Kidney (tissue), 22 donors: ENCODE measurements at places on chromosomes 6 and 20.

DNA sequence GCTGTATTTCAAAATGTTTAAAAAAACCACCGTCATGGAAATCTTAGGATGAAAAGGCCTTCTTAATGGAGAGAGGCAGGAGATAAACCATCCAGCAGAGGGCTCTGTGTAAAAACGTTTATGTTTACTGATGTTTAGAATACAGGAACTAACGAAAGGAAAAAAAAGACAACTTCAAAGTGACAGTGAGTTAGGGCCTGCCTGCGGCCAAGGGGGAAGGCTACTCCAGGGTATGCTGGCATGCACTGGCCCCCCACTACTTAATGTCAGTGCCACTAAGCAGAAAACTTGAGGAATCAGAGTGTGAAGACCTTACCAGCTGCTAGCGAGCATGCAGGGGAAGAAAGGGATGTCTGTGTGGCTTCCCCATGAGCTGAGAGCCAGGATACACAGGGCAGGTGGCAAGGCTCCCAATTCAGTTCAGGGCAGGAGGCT, 47.7 kb downstream of the AKAP7 start:
- peak; percentile 64 for DNase-seq

DNA sequence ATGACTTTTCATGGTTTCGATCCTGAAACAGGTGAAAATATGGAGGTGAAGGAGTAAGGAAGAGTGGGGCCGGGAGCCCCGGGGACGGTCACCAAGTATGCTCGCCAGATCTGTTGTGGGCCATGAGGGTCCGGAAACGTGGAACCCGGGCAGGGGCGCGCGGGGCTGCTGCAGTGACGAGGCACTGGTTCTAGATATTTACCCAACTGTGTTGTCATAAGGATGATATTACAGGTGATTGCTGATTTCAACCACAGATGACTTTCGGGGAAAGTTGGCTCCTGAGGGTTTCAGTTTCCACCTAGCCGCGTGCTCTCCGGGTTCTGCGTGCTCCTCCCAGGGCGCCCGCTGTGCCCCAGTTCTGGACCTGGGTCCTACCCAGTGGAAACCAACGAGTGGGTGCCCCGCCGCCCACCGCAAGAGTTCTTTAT, 12.2 kb downstream of the RAET1G start:
- no peak for DNase-seq

DNA sequence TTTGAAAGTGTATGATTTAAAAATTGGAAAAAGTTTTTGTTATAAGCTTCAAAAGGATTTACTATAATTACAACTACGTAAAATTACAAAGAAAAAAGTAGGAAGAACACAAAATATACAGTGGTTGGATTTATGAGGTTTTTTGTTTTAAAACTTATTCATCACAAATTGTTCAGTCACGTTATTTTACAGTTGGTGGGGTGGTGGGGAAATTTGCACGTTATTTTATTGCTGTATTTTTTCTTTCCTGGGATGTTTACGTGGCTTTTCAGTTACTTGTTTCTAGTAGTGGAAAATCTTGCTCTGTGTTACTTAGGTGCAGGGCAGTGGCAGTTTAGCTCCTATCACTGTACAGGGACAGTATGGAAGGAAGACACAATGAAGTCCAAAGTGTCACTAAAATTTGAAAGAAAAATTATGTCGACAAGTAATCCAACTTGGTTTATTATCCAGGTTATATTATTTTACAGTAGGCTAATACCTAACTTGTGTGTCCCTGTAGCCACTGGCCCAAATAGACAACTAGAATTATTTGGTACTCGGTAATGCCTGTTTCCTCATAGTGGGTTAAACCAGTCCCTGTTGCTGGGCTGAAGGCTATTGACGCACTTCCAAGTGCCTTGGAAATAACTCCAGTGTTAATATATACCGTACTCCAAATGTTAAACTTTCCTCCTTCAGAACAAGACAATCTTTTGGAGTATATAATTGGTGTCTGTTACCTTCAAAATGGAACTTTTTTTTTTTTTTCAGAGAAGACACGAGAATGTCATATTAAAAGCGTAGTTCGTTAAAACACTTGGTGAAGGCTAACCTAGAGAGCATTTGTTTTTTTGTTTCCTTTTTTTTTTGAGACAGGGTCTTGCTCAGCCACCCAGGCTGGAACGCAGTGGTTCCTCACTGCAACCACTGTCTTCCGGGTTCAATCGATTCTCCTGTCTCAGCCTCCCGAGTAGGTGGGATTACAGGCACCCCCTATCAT, 4.6 kb downstream of the JARID2 start:
- no peak for DNase-seq

DNA sequence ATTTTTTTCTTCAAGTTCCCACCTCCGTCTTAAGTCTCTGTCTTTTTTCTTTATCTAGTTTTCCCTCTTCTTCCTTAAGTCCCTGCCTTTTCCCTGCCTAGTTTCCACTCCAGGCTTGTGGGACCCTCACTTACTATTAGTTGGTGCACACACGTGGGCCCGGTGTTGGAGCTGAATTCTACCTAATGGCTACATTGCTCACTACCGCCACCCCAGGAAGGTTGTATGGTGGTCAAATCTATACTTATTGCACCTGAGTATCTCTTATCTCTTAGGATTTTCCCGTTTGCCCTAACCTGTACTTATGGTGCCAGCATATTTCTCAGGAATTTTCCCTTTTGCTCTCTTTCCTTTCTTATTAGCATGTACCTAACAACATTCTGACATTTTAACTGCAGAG, 692.8 kb downstream of the EPM2A start:
- no peak for DNase-seq

DNA sequence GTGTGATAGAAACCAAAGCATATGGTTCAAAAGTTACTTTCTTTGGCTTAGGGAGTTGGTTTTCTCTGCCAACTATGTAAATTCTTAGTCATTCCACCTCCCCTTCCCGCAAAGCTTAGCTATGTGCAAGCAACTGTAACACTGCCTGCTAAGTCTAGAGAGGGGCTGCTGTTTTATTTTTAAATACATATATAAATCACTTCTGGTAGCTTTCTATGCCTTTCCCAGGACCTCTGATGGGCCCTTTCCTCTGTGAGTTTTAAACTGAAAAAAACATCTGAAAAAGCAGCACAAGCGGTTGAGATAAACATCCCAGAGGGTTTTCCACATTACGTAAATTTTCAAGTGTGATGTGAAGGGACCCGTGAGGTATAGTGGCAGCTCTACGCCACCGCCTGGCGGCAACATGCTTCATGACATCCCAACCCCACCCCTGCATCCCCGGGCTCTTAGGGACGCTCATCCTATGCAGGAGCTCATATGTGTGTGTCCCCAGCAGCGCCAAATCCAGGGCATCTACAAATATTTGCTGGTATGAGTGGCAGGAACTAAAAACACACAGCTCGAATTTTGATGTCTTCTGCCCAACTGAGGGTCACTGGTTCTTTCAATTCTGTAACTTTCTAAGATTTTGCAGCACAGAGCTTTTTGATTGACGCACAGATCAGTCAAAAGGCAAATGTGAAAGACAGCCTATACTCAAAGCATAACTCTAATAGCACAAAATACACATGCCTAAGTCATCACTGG, 12.7 kb downstream of the SAYSD1 start:
- peak; percentile 42 for DNase-seq

GRCh38 chr6:86609549-86610388, 327.6 kb upstream of the HTR1E start:
- DNase-seq: no peak

DNA sequence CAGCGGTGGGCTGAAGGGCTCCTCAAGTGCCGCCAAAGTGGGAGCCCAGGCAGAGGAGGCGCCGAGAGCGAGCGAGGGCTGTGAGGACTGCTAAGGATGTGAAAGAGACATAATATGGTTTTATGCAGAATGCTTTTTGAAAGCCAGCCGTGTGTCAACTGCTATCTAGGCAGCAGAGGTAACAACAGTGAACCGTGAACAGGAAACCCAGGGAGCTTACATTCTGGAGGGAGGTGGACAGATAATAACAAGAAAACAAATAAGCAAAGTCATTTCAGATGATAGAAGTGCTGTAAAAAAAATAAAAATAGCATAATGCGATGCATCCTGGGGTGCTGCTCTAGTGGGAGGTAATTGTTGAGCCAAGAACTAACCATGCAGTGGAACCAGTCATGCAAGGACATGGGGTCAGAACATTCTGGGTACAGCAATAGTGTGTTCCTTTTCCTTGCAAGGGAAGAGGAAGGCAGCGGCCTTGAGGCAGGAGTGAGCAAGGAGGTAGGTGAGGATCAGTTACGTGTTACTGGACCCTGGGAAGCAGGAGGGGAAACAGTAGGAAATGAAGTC, 134.4 kb upstream of the TMEM170B start:
- DNase-seq: no peak

GRCh38 chr6:170371080-170371479, 64.5 kb downstream of the FAM120B start:
- no peak for DNase-seq

DNA sequence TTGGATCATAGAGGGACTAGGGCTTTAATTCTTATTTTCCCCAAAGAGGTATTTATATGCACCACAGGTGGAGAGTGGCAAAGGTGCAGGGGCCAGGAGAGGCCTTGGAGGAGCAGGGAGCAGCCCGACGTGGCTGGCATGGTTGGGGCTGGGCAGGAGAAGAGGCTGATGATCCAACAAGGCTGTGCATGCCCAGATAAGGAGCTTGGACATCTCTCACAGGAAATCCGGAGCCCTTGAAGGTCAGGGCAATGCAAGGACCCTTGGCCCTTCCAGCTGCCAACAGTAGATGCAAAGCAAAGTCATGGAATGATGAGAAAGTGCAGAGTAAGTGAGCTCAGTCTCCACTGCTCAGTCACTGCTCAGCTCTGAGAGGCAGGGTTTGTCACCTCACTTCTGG, 39.9 kb upstream of the SIRT5 start:
- no peak for DNase-seq

DNA sequence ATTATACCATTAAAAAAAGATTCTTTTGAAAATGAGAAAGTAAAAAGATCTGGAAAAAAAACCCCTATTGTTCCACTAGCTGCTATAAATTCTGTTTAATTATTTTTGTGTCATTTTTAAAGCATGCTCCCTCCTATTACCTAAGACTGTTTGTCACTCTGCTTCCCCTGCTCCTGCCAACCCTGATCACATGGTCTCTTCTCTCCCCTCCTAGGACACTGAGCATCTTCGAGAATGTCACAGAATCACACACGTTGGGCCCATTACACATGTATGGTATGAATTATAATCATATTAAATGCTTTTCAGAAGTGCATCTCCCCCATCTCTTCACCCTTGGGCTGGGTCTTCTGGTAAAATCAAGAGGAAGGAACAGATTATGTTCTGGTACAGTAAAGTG, 6.2 kb downstream of the SNAP91 start:
- DNase-seq: no peak

DNA sequence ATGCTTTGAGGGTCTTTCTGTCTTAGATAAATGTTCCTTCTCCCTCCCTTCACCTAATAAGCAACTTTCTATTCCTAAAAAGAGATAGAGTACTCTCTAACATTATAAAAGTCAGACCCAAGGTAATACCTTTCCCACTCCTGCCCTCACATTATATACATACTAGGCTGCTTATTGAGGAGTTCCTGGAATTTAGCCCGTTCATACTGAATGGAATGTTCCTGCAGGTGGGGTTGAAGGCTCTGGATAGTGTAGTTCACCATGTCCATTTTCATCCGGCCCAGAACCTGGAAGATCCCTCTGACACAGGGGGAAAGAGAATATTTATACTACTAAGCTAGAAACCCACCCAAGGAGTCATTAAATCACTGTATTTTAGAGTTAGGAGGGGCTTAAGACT, 20.4 kb downstream of the TCP11 start:
- no peak for DNase-seq

- no peak for DNase-seq
Observed at GRCh38 chr20:36299459-36299858, 6.7 kb upstream of the DLGAP4 start.

- peak; percentile 80 for DNase-seq
Observed at GRCh38 chr20:52972965-52973819, 1.0 kb downstream of the TSHZ2 start.

DNA sequence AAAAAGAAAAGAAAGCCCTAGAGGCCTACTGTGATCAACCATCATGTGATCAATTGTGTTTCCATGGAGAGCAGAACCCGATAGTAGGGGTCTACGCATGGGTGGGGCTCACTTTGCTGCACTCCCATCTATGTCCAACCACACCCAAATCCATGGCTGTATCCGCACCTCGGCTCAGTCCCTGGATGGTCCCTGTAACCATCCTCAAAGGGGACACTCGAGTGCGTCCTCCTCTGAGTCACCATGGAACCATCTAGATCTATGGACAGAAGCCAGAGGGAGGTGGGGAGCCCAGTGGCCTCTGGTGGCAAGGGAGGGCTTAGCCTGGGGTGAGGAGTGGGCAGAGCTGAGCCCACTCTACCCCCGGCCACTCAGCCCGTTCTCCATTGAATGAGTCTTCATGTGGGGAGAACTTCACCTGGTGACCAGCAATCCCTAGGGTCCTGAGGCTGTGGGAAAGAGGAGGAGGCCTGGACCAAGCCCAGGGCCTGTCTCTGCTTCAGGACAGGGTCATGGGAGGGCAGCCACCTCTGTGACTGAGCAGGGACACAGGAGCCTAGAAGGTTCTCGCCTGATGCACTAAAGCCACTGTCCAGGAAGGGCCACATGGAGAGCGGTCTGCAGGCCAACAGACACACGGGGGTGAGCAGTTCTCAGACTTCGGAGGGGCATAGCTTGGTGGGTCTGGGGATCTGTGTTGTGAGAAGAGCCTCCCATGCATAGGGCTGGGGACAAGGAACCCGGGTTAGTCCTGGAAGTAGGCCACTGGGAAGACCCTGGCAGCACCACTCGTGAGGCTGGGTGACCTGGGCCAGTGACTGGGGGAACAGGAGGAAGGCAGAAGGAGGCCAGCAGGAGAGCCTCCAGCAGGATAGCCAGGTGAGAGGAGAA, 19.3 kb downstream of the RAET1L start:
- DNase-seq: no peak

GRCh38 chr6:36418558-36418957, 24.1 kb downstream of the PXT1 start:
- no peak for DNase-seq

DNA sequence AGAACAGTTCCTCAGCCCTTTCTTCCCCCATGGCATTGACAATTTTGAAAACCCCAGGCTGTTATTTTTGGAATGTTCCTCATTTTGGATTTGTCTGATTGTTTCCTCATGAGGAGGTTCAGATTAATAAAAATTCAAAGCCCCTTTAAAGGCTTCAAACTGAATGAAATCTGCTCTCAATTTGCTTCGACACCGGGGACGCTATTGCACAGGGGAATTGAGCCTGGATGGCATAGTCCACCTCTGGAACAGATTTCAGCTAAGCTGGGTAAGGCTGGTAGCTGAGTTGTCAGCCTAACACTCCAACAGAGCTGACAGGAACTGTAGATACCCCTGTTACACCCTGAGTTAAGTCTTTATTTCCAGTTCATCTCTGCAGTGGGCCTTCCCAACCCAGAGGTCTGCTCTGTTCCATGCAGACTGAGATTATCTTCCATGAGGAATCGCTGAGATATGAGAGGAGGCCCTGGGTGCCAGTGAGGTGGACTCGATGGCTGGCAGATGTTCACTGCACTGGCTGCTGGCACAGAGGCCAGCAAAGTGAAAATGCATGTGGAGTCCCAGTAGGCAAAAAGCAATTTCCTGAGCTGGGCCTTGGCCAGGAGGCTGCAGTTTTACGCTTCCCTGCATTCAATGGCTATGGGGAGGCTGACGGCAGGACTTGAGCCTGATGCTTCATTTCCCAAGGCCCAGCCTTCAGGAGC, 73.3 kb upstream of the PAX1 start:
- no peak for DNase-seq
